ENCODE measurements at places on chromosomes 16 and 17.

- DNase-seq = no peak
Measured at GRCh38 chr16:65342231-65342866, 220.5 kb upstream of the CDH11 start.

DNA sequence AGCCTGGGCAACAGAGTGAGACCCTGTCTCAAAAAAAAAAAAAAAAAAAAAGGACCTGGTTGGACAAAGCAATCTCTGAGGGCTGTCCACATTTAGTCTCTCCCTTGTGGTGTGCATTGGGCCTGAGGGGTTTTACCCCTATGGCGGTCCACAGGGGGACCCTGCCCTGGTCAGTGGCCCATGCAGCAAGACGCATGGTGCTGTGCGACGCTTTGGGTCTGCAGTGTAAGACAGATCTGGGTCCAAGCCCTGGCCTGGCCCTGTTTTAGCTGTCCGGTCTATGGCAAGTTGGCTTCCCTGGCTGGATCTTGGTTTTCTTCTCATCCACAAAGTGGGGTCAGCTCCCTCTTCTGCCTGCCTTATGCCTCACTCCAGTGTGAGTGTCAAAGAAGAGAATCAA, 123.2 kb upstream of the NLRP1 start:
- DNase-seq = no peak

- no peak for DNase-seq
Measured at GRCh38 chr16:64882078-64882784, 239.6 kb downstream of the CDH11 start.

- DNase-seq = no peak
Measured at GRCh38 chr16:23597003-23597756, 1.1 kb upstream of the NDUFAB1 start.

GRCh38 chr17:76995387-76996105, 127.3 kb downstream of the MGAT5B start:
- DNase-seq = no peak
